ENCODE measurements at places on chromosomes 4 and X. TPM values are rescaled to one million over a fixed set of nuclear protein-coding genes. Genes with fewer than 3 reads are reported as not detected.

- no peak for DNase-seq
Measured at GRCh38 chr4:124454772-124455270, 257.7 kb downstream of the ANKRD50 start.

GRCh38 chr4:169313732-169314131 is 43.0 kb upstream of the SH3RF1 start:
- DNase-seq, result no peak

DNA sequence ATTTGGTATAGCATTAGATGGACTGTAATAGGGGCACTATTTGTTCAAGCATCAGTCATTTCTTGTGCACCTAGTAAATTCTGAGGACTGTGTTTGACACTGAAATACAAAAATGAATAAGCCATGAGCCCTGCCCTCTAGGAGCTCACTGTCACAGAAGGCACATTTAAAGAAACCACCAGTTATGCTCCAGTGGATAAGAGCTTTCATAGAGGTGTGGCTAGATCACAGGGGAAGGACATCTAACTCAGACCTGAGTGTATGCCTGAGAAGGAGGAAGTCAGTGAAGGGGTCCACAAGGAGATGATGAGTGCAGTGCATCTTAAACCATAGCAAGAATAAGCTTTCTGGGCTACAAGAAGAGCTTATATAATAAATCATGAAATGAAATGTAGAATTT is 40.1 kb downstream of the BTC start:
- no peak for DNase-seq

DNA sequence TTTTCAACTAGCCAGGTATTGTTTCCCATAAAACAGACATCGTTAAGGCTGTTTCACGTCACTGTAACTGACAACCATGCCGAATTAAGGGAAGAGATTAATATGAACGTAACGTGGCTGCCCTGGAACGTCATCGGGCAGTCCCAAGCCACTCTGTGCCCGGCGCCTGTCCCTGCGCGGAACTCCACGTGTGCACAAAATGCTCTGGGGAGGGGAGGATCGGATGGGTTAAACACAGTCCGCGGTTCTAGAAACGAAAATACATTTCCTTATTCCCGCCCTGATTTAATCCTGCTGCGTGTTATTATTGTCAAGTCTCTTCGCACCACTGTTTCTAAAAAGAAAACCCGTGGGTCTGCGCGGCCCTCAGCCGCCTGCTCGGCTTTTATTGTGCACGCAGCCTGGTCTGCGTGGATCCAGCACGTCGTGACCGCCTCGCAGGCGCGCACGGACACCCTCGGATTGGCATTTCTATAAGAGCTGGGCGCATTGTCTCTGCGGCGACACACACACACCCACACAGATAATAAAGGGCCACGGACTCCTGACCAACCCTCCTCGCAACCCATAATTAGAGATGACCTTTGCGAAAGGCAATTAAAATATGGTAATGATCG is 69.6 kb upstream of the BCOR start:
- DNase-seq, result no peak

GRCh38 chr4:8419222-8420041 is 21.1 kb downstream of the ACOX3 start:
- DNase-seq, result no peak

GRCh38 chr4:24003926-24004325 is 114.1 kb upstream of the PPARGC1A start:
- no peak for DNase-seq

CA5B gene
- total RNA-seq, result 35.8 TPM

PLP1 gene
- 0.88 TPM for total RNA-seq

FAM184B gene
- 0.07 TPM for total RNA-seq

LRAT gene
- total RNA-seq, result not detected

Data from uterus (tissue), 4 donors.